ENCODE measurements at places on chromosomes 6 and 20.

- no peak for DNase-seq
Measured at GRCh38 chr6:36327226-36327918, 9.3 kb downstream of the BNIP5 start.

- DNase-seq, result no peak
Measured at GRCh38 chr6:14841901-14842421, 403.9 kb upstream of the JARID2 start.

DNA sequence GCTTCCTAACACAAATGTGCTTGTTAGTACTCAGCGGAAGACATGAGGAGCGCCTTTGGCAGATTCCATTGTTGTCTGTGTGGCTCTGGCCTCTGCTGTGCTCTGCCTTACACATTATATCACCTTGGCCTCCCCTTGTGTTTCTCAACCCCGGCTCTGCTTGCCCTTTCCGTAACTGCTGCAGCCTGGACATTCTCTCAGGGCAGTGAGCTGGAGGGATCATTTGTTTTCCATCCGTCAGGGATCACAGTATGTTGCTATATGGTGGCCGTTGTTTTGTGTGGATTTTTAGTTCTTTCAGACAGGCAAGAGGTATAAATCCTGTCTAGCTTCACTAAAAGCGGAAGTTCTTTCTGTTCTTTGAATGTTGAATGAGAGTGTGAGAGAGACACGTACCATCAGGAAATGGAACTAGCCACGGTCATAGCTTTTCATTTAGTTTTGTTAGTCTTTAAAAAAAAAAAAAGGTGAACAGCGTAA lies 175.1 kb downstream of the JARID2 start:
- DNase-seq, result no peak

DNA sequence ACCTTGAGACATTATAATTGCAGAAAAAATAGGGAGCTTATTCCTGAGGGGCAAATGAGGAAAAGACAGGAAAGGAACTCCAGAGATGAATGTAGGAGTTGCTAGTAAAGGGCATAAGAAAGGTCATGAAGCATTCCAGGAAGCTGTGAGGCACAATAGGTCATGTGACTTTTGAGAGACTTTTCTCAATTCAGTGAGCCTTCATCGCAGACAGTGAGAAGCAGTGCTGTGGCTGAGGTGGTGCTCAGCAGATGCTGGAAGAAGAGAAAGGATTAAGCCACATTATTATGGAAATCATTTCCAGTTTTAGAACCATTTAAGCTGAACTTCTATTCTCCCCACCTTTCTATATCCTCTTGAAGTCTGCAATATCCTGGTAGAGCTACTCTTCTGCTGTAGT lies 4.1 kb downstream of the SPTLC3 start:
- DNase-seq, result no peak

DNA sequence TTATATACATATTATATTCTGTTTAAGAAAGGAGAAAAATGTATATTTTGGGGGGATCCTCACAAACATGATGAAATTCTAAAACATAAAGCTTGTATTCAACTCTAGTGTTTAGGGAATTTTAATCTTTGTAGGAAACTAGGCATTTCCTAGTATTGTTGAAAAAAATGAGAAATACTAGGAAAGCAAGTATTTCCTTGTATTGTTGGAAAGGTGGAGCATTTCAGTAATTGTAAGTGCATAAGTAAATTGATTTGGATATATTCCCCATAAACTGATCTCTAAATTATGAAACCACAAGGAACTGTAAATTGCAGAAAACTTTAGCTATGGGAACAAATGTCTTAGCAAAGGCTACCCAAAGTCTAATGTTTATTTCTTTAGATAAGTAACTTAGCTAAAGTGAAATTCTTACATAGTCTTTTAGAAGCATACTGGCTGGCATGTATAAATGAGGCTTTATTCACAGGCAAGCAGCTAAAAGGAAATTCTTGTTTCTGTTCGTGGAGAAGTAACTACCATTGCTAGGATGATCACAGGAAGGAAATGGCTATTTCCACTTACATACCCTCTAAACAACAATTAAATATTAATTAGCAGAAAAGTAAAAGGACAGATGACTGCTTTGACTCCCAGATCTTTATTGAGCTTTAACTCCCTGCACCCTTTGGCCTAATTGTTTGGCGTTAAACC lies 19.9 kb upstream of the NRN1 start:
- DNase-seq, result no peak

- peak; percentile 5 for DNase-seq
Measured at GRCh38 chr6:32685603-32686002, 19.1 kb upstream of the HLA-DQB1 start.

GRCh38 chr6:45132059-45132458 lies 196.1 kb upstream of the RUNX2 start:
- no peak for DNase-seq

DNA sequence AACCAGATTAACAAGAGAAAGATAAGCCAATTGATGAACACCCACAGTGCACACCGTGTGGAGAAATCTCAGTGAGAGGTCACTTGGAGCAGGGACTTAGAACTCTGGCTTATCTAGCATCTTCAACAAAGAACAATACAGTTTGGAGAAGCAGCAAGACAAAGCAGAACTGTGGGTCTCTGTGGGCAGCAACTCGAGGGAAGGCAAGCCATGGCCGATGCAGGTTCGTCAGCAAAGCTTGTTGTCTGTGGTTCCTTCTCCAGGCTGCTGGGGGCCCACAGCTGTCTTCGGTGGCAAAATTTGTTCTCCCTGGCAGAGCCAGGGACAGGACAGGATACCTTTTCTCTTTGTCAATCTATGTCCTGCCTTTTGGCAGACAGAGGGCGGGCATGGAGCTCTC lies 22.1 kb downstream of the RPP40 start:
- DNase-seq, result no peak

DNA sequence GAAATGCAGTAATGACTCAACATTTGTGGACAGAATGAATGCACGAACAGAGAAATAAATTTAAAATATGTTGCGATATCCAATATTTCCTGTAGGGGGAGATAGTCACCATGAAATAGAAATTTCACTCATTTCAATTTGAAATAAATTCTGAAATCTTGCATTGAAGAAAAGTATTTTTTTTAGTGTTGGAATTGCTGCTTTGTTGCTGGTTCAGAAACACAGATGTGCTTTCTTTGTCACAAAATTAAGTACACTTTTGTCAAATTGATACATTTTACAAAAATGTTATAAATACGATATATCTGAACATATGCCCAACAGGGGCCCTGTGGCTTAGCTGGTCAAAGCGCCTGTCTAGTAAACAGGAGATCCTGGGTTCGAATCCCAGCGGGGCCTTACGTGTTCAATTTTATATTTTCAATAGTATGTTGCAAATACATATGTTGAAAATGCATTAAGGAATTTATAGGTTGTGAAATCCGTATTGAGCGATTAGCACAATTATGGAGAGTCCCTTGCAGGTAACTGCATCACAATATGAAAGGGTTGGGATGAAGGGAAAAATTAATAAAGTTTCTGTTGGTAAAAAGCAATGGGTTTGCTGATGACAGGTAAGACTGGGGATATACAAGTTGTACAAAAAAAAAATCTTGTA lies 85.4 kb upstream of the PRSS16 start:
- DNase-seq, result peak; percentile 25

DNA sequence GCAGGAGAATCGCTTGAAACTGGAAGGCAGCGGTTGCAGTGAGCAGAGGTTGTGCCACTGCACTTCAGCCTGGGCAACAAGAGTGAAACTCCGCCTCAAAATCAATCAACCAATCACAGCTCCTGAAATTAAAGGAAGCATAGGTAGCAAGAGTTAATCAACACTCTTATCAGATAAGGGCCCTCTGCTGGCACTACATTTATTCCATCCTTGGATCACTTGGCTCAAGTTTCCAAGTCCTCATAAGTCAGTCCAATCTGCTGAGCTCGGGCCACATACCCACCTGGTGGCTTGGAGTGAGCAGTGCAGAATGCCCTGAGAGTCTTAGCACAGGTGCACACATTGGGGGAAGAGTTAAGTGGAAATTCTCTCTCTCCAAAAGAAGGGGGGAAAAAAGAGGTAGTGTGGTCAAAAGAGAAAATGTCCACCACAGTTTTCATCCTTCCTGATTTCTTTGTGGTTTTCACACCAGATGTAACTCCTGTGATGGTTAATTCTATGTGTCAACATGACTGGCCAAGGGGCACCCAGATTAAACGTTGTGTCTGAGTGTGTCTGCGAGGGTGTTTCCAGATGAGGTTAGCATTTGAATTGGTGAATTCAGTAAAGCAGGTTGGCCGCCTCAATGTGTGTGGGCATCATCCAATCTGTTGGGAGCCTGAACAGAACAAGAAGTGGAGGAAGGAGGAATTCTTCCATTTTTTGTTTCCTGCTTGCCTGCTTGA lies 14.2 kb upstream of the FAM8A1 start:
- no peak for DNase-seq

- no peak for DNase-seq
Measured at GRCh38 chr6:43862925-43863324, 92.9 kb downstream of the VEGFA start.

GRCh38 chr20:38275815-38276550 lies 15.4 kb upstream of the KIAA1755 start:
- DNase-seq, result no peak

DNA sequence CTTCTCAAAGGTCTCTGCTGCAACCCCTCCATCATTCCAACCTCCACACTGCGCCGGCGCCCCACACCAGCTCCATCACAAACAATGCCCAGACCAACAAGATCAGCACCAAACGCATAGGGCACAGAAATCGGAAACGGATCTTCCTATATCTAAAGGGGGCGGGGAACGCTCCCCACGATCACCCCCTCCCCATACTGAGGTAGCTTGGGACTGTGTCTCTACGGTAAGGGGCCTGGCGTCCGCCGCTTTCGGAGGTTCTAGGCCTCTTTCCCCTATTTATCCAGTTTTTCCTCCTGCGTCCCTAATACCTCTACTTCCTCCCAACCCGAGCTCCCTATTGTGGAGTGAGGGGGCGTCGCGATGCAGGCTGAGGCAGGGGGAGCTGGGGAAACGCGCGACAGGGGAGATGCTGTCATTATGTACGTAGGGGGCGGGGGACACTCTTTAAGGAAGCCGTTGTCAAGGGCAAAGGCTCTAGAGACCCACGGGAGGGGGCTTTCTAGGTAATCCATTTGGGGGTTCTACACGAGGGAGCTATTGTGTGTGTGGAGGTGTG lies 909 bp downstream of the DNAAF9 start:
- DNase-seq, result no peak

DNA sequence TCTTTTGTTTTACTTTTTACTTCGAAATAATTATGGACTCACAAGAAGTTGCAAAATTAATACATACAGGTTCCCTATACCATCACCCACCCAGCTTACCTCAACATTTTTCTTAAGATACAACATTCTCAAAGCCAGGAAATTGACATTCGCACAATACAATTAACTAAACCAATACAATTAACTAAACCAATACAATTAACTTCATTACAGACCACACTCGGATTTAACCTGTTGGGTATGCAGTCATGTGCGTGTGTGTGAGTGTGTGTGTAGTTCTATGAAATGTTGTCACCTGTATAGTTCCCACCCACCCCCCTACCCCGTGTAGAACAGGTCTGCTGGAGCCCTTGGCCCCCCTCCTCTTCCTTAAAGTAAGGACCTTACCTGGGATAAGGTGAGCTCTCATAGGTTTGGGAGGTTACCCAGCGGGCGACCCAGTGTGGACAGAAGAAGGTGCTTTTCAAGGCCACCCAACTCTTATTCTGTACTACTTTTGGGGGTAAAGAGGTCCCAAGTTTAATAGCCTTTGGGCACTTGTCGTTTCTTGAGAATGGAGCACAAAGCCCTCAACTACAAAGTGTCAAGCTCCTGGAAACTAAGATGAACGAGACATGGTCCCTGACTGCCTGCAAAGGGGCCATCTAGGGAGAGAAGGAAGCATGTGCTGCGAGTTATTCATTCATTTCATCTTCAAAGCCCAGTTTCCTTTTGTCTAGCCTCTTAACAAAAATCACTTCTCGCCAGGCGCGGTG lies 544 bp upstream of the STK38 start:
- no peak for DNase-seq

- DNase-seq, result no peak
Measured at GRCh38 chr6:33790379-33790778, 1.4 kb upstream of the LEMD2 start.

DNA sequence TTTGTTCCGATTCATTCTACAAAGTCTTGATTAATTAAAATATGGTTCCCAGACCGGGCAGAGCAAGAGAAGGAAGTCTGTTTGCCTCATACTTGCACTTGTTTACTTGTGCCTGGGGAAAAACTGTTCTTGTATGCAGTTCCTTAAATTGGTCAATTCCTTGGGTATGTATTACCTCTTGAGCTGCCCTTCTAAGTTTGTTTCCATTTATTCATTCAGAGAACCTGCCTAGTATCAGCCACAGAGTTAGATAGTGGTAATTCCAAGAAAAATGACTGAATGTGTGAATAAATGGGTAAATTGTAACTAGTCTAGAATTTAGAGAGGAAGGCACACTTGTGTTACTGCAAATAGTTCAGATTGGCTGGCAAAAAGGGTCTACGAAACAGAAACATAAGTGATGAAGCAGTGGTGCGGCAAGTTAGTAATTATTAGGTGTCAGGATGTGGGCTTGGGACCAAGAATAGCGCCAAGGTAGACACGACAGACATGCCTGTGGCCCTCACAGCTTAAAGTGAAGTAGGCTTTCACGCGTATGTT lies 525 bp upstream of the MAK start:
- DNase-seq, result peak; percentile 20

- peak; percentile 0 for DNase-seq
Measured at GRCh38 chr20:12207875-12208274, 290.2 kb downstream of the BTBD3 start.

- no peak for DNase-seq
Measured at GRCh38 chr6:137494988-137495702, 951 bp upstream of the OLIG3 start.

DNA sequence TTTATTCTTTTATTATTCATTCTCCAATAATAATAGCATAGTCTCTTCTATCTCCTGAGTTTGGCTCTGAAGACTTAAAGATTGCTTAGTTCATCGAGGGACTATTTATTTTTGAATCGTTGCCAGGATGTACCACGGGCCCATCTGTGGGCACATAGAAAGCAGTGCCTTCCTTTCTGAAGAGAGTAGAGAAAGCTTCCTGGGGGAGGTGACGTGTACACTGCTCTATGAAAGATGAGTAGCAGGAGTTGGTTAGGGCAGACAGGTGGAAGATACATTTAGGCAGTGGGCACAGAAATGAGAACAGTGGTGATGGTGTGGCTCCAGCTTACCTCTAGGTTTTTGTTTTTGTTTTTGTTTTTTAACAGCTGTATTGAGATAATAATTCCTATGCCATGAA lies 98.4 kb downstream of the CDKAL1 start:
- DNase-seq, result no peak

DNA sequence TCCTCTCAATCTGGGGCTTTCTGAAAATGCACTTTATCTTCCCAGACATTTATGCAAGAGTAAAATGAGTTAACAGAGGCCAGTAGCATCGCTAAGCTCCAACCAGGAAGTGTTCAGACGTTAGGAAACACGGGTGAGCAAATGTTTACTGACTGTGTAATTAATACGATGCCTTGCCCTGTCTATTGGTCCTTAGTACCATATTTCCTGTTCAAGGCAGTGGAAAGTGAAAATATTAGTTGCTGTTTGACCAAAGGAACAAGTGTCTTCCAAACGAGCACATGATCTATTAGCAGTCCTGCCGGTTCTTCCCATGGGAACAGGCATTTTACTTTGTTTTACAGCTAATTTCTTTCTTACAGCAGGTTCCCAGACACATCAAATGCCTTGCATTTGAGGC lies 311.1 kb upstream of the JAG1 start:
- DNase-seq, result no peak

GRCh38 chr6:137246791-137247202 lies 27.6 kb upstream of the IFNGR1 start:
- no peak for DNase-seq
